ENCODE measurements at places on chromosomes 7 and 10.

GRCh38 chr10:1166101-1166827, 110.1 kb downstream of the WDR37 start:
- DNase-seq, result no peak

- DNase-seq, result no peak
Observed at GRCh38 chr10:23516530-23516929, 77.7 kb downstream of the OTUD1 start.

- DNase-seq, result no peak
Observed at GRCh38 chr10:114328441-114328812, 75.9 kb downstream of the AFAP1L2 start.

DNA sequence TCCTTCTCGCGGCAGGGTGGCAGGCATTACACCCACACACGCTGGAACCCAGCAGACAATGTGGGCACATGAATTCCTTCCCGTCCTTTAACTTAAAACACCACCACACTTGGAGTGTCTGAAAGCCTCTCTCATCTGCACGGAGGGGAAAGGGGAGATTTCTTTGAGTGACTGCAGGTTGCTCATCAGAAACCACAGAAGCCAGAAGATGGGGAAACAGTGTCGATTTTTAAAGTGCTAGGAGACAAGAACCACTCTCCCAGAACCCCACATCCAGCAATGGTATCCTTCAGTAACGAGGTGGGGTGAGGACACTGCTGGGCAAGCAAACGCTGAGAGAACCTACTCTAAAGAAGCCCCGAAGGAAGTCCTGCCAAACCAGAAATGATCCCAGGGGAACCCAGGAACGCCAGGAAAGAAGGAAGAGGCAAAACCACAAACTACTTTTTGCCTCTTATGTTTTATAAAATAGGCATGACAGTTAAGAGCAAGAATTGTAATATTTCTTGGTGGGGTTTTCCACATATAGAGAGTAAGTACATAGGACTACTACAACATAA, 254.3 kb downstream of the ELFN1 start:
- DNase-seq, result no peak

- no peak for DNase-seq
Observed at GRCh38 chr10:119450606-119451299, 91.8 kb downstream of the RGS10 start.

DNA sequence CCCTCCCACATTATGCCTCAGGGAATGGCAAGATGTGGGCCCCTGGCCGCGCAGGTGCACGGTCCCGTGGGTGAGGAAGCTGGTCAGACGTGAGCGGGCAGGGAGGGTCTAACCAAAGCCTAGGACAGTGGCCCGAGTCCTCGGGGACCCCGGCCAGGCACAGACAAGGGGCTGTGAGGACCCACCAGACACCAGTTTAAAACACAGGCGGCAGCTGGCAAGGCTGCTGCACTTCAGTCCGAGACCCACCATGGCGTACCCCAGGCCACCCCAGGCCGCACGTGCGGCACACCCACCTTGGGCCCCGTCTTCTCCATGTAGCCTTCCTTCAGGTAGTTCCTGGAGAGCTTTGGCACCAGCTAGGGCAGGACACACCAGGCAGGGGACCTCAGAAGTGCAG, 23.5 kb downstream of the GET4 start:
- DNase-seq, result no peak
